ENCODE measurements at places on chromosomes 6 and 20.

DNA sequence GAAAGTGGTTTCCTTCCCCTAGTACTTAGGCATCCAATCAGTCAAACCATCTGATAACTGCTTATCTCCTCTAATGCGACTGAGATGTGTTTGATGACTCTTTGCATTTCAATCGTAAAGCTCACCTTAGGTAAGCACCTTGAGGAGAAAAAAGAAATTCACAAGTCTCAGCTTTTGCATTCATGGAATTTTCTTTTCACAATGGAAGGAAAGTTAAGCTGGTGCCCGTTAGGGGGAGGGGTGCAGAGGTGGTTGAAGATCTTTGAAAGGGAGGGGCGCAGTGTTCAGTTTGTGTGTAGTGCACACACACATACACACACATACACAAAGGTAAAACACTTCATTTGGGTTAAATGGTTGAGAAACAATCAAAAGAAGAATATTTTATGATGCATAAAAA, 87.1 kb upstream of the SALL4 start:
- no peak for DNase-seq

DNA sequence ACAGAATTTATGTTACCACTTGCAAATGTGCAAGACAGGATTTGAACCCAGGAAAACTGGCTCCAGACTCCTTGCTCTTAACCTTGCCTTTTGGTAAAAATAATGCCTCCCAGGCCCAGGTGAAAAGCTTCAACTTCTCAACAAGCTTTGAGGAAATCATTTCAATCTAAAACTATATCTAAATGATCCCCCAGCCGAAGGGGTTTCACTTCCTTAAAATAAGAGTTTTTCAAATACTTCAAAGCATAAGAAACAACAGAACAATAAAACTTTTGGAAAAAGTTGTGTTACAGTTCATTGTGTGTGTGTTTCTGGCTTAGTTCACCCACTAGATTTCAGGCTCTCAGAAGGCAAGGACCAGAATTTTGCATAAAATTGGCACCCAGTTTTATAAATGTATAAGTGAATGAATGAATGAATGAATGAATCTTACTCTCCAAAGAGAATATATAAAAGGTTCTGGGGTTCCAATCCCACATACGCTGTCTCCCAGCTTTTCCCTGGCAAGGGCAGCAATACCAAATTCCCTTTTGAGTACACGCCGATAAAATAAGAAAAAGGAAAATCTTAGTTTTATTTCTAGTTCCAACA, 5.4 kb downstream of the OR2H2 start:
- no peak for DNase-seq

DNA sequence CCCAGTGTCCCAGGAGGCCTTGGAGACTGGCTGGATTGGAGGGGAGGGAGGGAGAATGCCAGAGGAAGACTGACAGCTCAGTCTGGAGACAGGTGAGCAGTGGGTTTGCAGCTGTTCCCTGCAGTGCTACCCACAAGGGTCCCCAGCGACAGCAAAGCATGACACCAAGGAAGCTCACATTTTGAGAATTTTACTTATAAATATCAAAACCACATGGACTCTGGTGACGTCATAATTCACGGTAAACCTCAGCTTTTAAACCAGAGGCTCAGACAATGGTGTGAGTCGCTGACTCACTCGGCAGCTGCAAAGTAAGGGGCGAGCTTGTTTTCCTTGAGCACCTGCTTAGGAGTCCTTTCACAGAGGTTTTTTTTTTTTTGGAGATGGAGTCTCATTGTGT, 65.2 kb downstream of the THBS2 start:
- DNase-seq = no peak

GRCh38 chr6:117074672-117075071, 190.7 kb upstream of the VGLL2 start:
- peak; percentile 7 for DNase-seq

DNA sequence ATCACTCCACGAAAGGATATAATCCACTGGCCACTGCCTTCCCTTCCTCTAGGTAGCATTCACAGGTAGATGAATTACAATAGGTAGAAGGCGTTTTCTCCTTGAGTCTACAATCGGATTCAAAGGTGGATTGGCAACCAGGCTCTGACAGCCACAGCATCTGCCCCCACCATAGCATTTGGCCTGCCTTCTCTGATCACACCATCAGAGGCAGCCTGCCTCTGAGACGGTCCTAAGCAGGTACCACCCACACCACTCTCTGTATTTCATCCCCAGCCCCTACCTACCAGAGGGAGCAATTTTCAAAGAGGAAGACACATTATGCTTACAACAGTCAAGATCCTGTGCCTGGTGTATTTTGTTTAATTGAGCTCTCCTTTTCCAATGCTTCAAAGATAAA, 210.5 kb upstream of the SPTLC3 start:
- DNase-seq = no peak

DNA sequence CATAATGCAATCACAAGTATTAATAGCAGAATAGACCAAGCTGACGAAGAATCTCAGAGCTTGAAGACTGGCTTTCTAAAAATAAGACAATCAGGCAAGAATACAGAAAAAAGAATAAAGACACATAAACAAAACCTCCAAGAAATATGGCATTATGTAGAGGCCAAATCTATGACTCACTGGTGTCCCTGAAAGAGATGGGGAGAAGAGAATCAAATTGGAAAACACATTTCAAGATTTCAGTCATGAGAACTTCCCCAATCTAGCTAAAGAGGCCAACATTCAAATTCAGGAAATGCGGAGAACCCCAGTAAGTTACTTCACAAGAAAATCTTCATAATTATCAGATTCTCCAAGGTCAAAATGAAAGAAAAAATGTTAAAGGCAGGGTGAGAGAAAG, 69.0 kb upstream of the PDE7B start:
- no peak for DNase-seq

DNA sequence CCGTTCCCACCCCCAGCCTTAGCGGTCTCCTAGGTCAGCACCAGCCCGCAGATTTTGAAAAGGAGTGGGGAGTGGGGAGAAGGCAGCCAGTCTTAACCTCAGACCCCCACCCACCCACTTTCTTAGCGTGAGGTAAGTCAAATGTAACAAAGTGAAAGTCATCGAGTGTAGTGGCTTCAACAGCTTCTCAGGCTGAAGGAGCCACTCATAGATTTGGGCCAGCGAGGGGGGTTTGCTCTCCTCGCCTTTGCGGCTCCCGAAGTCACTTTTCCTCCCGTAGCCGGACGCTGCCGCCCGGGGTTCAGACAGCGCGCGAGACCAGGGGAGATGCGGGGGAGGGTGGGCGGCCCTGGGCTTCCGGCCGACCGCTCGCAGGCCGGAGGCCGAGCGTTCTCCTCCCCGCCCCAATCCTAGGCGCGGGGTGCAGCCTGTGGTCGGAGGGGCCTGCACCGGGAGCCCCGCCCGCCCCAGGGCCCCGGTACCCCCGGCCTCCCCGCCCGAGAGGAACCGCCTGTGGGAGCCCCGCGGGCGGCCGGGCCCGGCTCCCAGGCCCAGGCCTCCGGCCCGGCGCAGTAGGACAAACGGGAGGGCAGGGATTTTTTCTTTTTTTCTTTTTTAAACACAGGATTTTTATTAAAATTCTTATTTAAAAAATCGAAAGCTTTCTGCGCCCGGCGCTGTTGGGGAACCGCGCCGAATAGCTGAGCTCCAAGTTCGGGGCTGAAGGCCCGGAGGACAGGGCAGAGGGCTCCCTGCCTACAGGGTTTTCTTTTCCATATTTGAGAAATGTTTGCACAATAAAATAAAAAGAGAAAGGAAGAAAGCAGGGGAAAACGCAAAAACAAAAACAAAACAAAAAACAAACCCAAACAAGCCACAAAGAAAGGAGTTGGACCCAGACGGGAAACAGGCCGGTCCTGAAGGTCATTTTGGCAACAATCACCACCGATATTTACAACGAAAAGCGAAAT, 3.2 kb downstream of the NKX2-2 start:
- DNase-seq = peak; percentile 50

DNA sequence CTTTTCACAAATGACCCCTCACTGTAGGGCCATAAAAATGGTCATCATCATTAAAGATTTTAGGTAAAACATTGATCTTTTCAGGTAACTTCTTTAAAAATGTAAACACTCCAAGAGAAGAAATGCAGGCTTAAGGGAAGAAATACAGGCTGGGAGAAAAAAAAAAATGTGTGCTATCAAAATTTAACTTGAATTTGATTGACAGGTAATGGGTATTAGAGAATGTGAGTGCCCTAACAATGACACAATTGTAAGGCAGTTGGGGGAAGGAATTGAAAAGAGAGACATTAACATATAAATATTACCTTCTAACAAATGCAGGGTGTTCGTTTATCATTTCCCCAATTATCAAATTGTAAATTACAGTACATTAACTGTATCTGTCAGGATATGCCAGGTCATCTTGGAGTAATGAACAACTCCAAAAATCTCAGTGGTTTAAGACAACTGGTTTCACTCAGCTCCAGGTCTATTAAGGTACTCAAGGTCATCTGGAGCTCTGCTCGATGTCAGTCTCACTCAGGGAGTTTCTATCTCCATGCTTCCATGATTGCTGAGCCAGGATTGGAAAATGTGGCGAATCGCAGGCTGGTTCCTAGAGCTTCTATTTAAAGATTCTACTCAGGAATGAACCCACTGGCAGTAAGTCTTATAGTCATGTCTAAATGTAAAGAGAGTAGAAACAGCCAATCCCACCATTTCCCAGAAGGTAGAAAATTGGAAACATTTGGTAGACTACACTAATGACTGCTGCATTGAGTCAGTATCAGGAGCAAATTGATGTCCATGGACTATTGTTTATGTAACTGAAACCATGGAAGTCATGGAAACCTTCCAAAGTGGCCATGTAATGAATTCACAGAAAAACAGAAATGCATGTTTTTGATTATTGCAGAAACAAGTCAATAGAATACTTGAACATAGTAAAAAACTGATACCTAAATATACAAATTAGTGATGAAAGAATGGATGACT, 55.6 kb downstream of the FRK start:
- peak; percentile 29 for DNase-seq

- DNase-seq = no peak
These were observed 69.8 kb upstream of the CCN6 start for GRCh38 chr6:111984081-111984480.

DNA sequence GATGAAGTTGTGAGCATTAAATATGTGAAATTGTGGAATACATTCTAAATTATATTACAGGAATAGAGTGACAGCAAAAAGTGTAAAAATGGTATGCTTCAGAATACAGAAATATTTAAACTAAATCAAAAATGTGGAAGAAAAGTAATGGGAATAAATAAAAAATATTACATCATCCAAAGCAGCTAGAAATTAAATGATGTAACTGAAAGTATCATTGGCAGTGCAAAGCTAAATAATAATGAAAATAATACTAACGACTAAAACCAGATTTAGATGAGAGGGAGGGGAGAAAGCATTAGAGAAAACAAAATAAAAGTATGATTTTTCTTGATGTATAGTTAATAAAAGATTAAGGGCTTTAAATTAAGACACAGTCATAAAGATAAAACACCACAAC, 1104.0 kb downstream of the EPHA7 start:
- DNase-seq = no peak

DNA sequence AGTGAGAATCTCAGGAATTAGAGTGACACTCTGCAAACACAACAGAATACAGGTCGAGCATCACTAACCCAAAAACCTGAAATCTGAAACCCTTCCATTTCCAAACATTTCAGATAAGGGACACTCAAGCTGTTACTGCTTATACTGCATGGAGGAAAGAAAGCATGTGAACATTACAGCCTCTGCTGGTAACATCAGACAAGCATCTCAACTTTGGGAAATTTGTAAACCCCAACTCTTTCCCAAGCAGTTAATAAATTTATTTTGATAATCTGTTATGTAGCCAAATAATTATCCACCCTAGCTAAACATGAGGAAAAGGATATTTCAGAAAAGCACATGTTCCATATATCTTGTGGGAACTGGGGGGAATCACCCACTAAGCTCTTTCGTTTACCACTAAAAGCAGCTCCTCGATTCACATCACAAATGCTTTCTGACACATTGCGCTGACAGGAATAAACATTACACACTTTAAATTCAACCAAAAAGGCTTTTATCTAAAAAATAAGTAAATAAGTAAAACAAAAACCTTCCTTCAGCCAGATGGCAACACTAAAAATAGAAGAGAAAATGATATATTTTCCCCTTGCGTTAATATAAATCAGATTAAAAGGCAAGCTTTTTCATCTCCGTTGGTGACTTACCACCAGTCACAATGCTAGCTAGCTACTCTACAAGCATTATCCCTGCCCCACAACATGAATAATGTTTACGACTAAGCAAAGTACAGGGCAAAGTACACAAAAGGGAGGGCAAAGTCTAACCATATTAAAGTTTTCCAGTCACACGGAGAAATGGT, 120.8 kb downstream of the MAP7 start:
- no peak for DNase-seq

GRCh38 chr6:12309070-12309469, 18.9 kb downstream of the EDN1 start:
- no peak for DNase-seq

DNA sequence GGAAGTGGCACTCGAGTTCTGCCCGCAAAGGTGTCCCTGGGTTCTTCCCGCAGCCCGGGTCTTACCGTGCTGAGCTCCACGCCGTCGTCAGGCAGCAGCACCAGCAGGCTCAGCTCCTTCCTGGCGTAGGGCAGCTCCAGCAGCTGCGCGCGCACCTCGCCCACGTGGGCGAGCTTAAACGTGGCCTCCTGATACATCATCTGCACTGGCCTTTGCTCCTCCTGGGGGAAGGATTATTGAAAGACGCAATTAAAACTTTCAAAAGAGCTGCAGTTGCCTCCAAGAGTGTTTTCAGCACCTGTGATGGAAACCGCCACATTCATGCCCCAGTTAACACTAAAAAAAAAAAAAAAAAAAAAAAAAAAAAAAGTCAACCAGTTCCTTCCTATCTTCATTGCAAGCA, 11.3 kb downstream of the SERPINB9 start:
- DNase-seq = no peak

GRCh38 chr6:37052027-37052628, 46.7 kb downstream of the FGD2 start:
- DNase-seq = no peak

GRCh38 chr6:45667300-45667699, 289.6 kb upstream of the SUPT3H start:
- peak; percentile 44 for DNase-seq

DNA sequence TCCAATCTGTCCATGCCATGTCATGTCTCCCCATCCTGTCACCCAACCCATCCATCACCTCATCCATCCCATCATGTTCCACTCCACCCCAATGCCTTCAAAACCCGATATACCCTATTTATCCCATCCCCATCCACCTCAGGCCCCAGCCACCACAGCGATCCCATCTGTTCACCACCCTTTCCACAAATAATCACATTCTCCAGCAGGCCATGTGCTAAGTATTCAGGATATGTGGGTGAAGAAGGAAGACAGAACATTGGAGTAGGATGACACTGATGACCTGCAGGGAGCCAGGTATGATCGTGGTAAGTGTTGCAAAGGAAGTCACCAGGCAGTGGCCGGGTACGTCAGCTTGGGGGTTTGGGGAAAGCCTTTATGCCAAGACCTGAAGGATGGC, 48.8 kb downstream of the NPEPL1 start:
- DNase-seq = no peak

GRCh38 chr20:21862956-21863355, 157.5 kb downstream of the PAX1 start:
- no peak for DNase-seq

Data from lung (tissue), 17 donors.